ENCODE measurements at places on chromosomes 16 and 17. TPM values are rescaled to one million over a fixed set of nuclear protein-coding genes. Genes with fewer than 3 reads are reported as not detected.

DNA sequence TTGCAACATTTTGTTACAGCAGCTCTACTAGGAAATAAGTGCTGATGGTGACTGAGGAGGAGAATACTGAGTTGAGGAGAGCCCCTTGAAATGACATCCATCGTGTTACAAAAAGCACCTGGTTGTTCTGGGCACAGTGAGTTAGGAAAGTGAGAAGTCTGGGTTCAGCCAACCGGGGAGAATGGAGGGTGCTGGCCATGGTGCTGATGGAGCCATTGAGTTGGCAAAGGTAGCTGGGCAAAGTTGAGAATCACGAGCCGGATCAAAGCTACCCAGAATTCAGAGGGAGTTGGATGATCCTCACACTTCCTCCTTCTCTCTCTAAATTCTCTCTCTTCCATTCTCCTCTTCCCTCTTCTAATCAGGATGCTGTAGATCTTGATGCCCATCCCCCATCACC lies 35.0 kb upstream of the ASIC2 start:
- no peak for DNase-seq

DNA sequence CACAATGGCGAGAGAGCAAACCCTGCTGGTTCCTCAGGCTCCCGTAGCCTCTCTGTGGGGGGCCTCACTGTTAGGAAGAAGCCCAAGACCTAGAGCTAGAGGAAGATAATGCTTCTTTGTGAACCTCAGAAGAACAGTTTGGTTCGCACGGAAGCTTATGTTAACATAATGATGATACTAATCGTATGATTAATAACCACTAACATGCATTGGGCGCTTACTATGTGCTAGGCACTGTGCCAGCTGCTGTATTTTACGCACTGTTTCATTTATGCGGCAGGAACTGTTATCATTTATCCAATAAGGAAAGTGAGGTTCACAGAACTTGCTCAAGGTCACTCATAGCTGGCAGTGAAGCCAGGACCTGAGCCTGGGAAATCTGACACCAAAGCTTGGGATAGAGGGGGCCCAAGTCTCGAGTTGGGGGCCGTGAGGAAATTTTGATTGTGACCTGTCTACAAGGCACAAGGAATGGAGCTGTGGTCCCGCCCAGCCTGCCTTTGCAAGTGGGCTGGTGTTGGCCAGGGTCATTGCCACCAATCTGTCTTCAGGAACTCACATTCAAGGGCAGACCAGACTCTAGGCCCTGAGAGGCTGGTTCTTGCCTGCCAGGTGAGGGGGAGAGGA lies 6.8 kb downstream of the PRCD start:
- no peak for DNase-seq

- no peak for DNase-seq
Measured at GRCh38 chr16:10885246-10885645, 8.2 kb downstream of the CIITA start.

GRCh38 chr16:78133919-78134318 lies 34.5 kb downstream of the WWOX start:
- DNase-seq: no peak

GRCh38 chr17:37025847-37026530 lies 77.2 kb downstream of the AATF start:
- peak; percentile 66 for DNase-seq

DNA sequence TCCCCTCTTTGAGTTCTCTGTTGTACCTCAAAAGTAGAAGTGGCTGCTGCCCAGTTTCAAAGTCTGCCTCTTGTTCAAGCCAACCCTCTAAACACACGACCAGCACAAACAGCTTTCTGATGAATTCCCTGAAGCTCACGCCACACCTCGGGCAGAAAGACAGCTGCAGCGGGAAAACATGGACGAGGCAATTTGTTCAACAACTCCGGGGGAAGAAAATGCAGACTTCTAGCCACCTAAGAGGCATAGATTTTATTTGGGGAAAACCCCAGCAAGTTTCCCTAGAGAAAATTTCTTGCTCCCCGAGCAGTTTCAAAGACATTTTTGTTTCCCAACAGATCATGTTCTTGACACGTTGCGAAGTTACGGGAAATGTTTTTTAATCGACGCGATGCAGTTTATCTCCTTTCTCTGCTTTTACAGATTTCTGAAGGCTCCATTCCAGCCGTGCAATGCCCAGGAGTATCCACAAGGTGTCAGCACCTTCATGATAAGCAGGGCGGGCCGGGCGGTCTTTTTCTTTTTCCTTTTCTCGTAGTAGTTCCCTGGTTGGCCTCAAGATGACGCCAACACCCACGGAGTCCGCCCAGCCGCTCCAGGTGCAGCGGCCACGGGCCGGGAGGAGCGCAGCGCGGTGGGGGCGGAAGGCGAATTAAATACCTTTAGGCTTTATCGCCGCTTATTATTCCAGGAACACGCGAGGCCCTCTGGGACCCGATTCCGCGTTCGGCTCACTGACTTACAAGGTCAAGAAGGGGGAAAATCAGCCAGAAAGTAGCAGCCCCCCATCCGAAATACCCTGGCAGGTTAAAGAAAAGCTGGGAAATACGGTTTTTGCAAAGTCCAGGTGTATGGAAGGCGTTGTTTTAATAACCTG lies 2.9 kb upstream of the FOXC2 start:
- DNase-seq: peak; percentile 92

GRCh38 chr16:83734136-83734535 lies 73.6 kb upstream of the HSBP1 start:
- DNase-seq: no peak

DNA sequence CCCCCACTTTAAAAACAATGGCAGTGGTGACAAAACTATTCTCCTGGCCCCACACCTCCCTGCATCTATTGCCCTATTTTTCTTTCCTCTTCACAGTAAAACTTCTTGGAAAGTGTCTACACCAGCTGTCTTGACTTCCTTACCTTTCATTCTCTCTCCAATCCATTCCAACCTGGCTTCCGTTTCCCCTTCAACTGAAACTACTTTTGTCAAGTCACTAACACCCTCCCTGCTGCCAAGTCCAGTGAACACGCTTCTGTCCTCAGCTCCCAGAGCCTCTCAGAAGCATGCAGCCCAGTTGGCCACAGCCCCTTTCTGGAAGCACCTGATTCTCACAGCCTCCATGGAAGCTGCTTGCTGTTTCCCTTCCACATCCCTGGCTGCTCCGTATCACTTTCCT lies 4.0 kb upstream of the SCN4A start:
- no peak for DNase-seq

GRCh38 chr17:40148527-40148926 lies 8.2 kb downstream of the CASC3 start:
- DNase-seq: no peak

DNA sequence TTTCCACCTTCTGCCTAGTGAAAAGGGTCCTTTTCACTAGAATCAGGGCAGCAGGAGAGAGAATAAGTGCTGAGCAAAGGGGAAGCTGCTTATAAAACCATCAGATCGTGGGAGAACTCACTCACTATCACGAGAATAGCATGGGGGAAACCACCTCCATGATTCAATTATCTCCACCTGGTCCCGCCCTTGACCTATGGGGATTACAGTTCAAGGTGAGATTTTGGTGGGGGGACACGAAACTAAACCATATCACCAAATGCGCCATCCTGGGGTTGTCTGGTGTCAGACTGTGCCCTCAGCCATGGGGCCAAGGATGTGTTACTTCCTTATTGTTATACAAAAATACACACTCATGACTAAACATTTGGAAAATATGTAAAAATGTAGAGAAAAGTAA lies 10.4 kb upstream of the KATNB1 start:
- no peak for DNase-seq

DNA sequence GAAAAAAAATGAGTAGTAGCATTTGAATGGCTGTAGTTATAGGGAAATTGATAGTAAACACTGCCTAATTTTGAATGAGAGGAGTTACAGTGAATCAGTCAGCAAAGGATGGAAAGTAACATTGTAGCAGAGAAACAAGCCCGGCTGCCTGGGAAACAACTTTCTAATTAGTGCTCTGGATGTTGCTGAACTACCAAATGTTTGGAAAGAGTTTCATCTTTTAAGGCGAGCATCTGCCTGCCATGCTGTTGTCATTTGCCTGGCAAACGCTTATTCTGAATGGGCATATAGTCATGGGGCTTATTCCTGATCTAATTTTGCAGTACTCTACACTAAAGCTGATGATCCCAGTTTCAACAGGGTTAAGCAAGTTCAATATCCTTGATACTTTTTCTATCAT lies 138.6 kb downstream of the CDH11 start:
- no peak for DNase-seq

GRCh38 chr17:64736804-64737492 lies 74.8 kb upstream of the SMURF2 start:
- DNase-seq: peak; percentile 80

DNA sequence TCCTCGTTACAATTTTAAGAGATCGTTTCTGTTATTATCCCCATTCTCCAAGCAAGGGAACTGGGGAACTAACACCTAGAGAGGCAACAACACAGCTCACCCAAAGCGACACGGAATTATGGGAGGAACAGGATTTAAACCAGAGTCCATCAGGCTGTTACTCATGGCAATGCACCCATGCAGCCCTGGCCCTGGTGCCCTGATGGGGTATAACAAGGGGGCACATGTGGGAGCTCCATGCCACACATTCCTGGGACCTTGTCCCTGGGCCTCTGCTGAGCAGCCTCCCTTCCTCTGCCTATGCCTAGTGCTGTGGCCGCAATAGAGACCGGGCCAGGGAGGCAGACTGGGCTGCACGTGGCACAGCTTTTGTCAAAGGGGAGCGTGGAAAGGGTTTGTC lies 13.3 kb upstream of the RCVRN start:
- DNase-seq: no peak

Gene ZFP90
- 28.8 TPM for total RNA-seq

Gene RCVRN
- total RNA-seq: not detected

Gene ZACN
- 0.26 TPM for total RNA-seq

Gene FA2H
- total RNA-seq: not detected

Gene CPHXL2
- total RNA-seq: not detected

Gene DNAH17
- total RNA-seq: 0.26 TPM

Gene ACAP1
- total RNA-seq: 594 TPM

Gene C17orf113
- total RNA-seq: 0.14 TPM

Gene TP53TG3
- total RNA-seq: not detected

Gene CHD9NB
- total RNA-seq: 0.52 TPM

Gene ABCC6
- total RNA-seq: 0.16 TPM

Gene KLHL36
- 38.5 TPM for total RNA-seq
